Pulmonary artery endothelial cell (primary cell): ENCODE measurements at places on chromosomes 3 and 15. TPM values are rescaled to one million over a fixed set of nuclear protein-coding genes. Genes with fewer than 3 reads are reported as not detected.

The CD200R1 gene
- total RNA-seq, result not detected in 2 replicates

The CCR9 gene
- total RNA-seq, result not detected in 2 replicates

The SUCNR1 gene
- under 0.01 TPM in 1 of 2 replicates, not detected in the other for total RNA-seq

The POTEB3 gene
- total RNA-seq, result not detected in 2 replicates

The OIP5 gene
- 7.3 and 13.2 TPM in 2 replicates for total RNA-seq

The THRB gene
- 0.14 and 0.33 TPM in 2 replicates for total RNA-seq

The TMCO5A gene
- not detected in 2 replicates for total RNA-seq

The P2RY13 gene
- total RNA-seq, result not detected in 2 replicates

The CCDC54 gene
- not detected in 2 replicates for total RNA-seq

The DNASE1L3 gene
- total RNA-seq, result 0.07 and 0.20 TPM in 2 replicates

The TM4SF18 gene
- total RNA-seq, result 81.6 and 267 TPM in 2 replicates

The NR1I2 gene
- 0.11 TPM in 1 of 2 replicates, not detected in the other for total RNA-seq

The SUMF1 gene
- 57.6 and 61.2 TPM in 2 replicates for total RNA-seq

The WDR5B gene
- total RNA-seq, result 3.0 and 3.5 TPM in 2 replicates

The HDGFL3 gene
- 86.5 and 88.7 TPM in 2 replicates for total RNA-seq

The LACTB gene
- total RNA-seq, result 22.4 and 33.2 TPM in 2 replicates

The GRIP2 gene
- 0.04 TPM in 1 of 2 replicates, not detected in the other for total RNA-seq

The FANCD2 gene
- total RNA-seq, result 22.0 and 34.0 TPM in 2 replicates

The TMEM212 gene
- not detected in 2 replicates for total RNA-seq

The POLQ gene
- total RNA-seq, result 5.9 and 12.5 TPM in 2 replicates

The GABRB3 gene
- 0.07 and 0.59 TPM in 2 replicates for total RNA-seq

The SCG5 gene
- 0.74 and 0.92 TPM in 2 replicates for total RNA-seq

The GOLGA8T gene
- 0.07 and 0.20 TPM in 2 replicates for total RNA-seq

The IL5RA gene
- not detected in 2 replicates for total RNA-seq

The FANCD2OS gene
- not detected in 2 replicates for total RNA-seq

The TRIM42 gene
- total RNA-seq, result not detected in 2 replicates

The BNC1 gene
- 14.2 and 25.0 TPM in 2 replicates for total RNA-seq

The GOLGA8N gene
- 1.4 and 3.9 TPM in 2 replicates for total RNA-seq

The GPR62 gene
- 0.07 TPM in 2 replicates for total RNA-seq

The HESX1 gene
- 0.14 and 0.40 TPM in 2 replicates for total RNA-seq
